GOT3 (cell line): ENCODE measurements at places on chromosomes 12 and 14.

- no peak for DNase-seq
Measured at GRCh38 chr14:93430315-93431035, at the start of gene UNC79. UNC79 (plus strand) TSS chr14:93430939; CDS start chr14:93431030, 91 bp downstream.

DNA sequence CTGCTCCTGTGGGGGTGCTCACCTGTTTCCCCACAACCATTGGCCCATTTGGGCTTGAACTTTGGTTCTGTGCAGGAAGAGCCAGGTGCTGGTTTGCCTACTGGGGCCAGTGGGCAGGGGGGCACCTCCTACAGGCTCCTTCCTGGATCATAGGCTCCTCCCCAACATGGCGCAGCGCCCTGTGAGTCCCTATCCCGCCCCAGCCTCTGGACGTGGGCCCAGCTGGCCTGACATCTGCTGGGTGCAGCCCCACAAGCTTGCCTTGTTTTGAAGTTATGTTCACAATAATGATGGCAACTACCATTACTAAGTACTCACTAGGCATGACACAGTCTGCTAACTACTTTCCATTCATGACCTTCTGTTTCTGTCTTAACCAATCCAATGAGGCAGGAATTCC, 147.8 kb downstream of the RBM19 start:
- no peak for DNase-seq

DNA sequence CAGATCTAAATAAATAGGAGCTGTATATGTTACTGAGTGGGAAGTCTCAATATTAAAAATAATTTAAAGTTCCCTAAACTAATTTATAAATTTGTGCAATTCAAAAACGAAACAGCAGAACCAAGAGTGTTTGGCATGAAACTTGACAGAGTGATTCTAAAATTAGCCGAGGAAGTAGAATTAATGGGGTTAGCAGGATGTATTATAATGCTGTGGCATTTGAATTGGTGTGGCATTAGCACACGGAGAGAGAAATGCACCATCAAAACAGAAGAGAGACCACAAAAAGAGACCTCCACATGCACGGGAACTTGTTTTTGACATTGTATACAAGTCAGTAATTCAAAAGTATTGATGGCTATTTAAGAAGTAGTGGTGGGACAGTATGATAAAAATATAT, 366.0 kb upstream of the RGS6 start:
- no peak for DNase-seq

GRCh38 chr12:105100998-105101397, 6.5 kb upstream of the WASHC4 start:
- no peak for DNase-seq

DNA sequence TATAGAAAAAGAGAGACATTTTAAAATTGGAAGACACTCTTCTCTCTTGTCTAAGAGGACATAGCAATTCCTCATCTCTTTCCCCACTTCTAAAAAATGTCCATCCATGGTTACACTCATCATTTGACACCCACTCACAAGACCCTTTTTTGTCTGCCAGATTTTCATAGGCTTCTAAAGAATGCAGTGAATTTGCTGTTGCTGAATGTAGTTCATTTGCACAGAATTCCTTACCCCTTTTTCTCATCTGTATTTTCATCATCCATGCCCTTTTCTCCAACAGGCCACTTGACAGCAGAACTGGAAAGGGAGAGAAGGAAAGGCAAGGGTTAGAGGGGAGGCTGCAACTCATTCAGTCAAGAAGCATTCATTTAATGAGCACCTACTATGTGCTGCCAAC, 128.0 kb downstream of the NUAK1 start:
- DNase-seq, result no peak

- no peak for DNase-seq
Measured at GRCh38 chr14:89267656-89268055, 149.4 kb downstream of the FOXN3 start.

- no peak for DNase-seq
Measured at GRCh38 chr12:31466768-31467167, 124.2 kb downstream of the DENND5B start.

DNA sequence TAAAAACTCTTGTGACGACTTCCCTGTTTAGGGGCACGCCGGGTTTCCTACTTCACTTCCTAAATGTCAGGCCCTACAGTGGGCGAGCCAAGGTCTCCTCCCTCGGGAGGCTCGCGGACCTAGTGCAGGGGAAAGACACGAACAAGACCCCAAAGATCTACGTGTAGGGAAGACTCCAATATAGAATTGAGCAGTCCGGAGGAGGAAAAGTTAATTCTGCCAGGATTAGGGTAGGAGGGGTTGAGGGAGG, 564 bp downstream of the ATXN3 start:
- no peak for DNase-seq

- DNase-seq, result no peak
Measured at GRCh38 chr12:25789541-25789944, 168.9 kb upstream of the RASSF8 start.

DNA sequence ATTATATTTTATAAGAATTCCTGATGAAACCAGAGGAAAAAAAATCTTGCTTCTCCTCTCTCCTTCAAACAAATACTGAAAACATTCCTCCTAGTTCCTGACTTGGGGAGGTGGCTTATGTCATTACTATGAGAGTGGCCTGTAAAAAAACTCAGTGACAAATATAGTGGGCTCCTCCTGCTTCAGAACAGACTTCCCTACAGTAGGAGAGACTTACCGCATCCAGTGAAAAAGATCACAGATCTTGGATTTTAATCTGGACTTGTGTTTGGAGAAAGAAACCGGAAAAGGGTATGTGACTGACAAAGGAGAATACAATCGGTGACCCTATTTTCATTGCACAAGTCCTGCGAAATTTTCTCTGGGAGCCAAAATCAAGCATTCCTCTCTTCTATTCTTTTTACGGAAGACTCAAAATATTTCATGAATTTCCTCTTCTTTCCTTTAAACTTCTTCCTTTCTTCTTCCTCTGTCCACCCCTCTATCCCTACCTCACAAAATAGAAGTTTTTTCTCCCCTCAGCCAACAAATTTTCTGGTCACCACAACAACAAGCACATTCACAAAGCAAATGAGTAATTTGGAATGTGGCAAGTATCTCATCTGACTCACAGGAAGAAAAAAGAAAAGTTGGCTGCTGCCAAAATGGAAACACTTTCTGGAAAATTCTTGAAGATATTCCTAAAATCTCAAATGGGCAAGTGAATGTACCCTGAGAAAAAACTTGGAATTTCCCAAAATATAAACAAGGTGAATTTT, 185.1 kb upstream of the CDKN3 start:
- no peak for DNase-seq

- DNase-seq, result peak; percentile 24
Measured at GRCh38 chr12:126069549-126070165, 1004.4 kb downstream of the AACS start.

DNA sequence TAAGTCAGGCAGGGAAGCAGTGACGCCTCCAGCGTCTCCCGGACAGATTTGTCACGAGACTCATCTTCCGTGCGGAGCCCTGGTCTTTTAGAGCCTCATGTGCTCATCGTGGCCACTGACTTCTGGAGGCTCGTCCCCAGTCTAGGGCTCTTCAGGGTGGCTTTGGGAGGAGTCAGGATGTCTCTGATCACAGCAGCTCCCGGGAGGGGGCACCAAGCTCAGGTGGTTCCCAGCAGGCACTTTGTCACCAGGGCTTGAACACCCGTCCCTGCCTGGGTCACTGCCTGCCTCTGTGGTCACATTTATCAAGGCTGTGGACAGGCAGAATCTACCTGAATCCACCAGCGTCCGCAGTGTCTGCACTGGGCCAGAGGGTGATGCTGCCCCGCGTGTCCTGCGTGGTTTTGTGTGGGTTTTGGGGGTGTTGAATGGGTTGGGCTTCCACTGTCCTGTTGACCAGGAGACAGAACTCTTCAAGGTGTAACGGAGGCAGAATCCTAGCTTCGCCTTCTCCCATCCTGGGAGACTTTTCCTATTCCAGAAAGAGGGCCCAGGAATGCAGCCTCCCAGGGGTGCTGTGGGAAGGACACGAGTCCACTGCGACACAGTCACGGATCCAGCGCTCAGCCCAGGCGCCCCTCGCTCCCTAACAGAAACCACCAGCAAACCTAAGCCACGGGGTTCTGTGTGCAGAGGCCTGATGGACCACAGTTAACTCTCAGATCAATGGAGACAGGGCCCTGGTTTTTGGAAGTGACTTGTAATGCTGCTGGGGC, 132.3 kb downstream of the ADGRD1 start:
- no peak for DNase-seq

- DNase-seq, result no peak
Measured at GRCh38 chr12:97075161-97075933, 168.3 kb downstream of the NEDD1 start.

DNA sequence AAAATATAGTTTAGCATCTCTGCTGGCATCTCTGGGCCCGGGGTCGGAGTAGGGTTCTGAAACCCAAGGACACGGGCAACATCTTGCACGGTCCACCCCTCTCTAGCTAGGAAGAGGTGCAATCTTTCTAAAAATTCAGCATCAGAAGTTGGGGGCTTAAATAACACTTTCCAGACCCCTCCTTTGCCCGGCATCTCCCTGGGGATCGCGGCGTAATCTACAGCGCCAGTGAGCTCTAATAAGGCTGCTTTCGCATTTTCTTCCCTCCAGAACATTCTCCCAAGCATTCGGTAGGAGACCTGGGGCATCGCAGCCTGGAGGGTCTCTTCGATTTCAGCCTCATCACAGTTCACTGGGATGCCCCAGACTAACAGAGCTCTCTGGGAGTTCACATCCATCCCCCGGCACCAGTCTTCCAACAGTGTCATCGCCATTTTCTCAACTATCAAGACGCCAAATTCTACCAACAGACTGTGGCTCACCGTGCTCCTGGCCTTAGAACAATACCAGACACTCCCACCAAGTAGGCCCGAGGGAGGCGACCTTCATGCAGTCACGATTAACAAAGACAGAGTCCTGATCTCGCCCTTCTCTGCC, 880 bp downstream of the PNMA1 start:
- no peak for DNase-seq

DNA sequence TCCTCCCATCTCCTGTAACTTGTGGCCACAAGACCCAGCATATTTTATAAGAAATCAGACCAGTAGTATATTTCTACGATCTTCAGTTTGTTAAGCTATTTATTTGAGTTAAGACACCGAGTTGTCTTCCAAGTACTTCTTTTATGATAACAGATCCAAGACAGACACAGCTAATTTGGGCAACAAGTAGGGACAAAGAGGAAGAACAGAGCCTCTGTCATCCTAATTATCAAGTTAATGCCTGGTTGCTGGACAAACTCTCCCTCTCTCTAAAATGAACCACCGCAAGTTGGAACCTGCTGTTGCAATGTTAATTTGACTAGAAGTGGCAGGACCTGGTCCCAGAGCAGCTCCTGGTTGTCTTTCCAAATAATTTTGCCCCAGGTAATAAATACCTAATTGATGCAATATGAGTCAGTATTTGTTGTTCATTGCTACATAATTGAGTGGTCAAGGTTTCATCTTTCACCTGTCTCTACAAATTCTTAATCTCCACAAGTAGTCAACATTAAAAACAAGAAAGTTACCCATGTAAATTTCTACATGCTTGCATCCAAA, 323.7 kb downstream of the PAWR start:
- DNase-seq, result no peak

DNA sequence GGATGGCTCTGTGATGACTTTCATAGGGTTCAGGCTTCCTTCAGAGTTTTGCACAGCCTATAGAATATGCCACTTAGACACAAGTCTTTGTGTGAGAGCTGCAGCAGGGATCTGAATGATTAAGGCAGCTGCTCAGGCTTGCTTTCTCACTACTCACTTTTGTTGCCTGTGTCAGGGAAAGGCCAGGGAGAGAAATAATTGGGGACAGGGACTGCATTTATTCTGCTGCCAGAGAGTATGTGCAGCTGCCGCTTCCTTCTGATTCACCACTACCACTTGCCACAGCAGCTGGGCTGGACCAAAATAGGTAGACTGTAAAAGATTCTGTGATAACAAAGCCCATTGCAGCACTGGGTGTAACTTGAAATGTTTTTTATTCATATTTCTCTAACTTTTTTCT, 49.7 kb downstream of the TRMT5 start:
- no peak for DNase-seq
